Thymus (tissue), 14 donors: ENCODE measurements at places on chromosomes 11 and 22.

GRCh38 chr22:40348025-40348658 lies 1.8 kb downstream of the ADSL start:
- DNase-seq: no peak

- DNase-seq: no peak
Observed at GRCh38 chr22:38614332-38615063, 41.7 kb downstream of the FAM227A start.

GRCh38 chr11:131506348-131506747 lies 135.9 kb downstream of the NTM start:
- DNase-seq: no peak

- DNase-seq: no peak
Observed at GRCh38 chr22:42179616-42180015, 49.0 kb upstream of the CYP2D6 start.

DNA sequence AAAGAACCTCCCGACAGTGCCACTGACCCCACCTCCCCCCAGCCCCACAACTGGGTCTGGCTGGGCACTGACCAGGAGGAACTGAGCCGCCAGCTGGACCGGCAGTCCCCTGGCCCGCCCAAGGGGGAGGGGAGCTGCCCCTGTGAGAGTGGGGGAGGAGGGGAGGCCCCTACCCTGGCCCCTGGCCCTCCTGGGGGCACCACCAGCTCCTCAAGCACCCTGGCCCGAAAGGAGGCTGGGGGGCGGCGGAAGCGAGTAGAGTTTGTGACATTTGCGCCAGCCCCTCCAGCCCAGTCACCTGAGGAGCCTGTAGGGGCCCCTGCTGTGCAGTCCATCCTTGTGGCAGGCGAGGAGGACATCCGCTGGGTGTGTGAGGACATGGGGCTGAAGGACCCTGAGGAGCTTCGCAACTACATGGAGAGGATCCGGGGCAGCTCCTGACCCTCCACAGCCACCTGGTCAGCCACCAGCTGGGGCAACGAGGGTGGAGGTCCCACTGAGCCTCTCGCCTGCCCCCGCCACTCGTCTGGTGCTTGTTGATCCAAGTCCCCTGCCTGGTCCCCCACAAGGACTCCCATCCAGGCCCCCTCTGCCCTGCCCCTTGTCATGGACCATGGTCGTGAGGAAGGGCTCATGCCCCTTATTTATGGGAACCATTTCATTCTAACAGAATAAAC lies 12.3 kb downstream of the TMEM132A start:
- DNase-seq: no peak

- DNase-seq: no peak
Observed at GRCh38 chr22:24855794-24856193, 49.8 kb downstream of the SGSM1 start.

DNA sequence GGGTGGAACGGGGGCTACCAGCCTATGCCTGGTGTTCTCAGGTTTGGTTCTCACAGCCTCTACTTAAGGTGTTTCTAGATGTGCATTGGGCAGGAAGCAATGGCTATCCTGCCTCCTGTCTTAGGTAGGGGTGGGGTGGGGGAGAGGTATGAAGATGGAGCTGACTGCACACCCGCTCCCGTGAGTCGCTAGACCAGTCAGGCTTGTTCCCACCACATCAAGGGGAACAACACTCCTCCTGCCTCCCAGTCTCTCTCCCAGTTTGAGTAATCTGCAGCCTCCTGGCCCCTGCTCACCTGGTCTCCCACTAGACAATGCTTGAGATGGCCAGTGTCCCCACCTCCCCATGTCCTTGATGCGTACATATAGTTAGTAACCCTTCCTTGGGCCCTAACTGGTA lies 79.3 kb upstream of the TENM4 start:
- no peak for DNase-seq

DNA sequence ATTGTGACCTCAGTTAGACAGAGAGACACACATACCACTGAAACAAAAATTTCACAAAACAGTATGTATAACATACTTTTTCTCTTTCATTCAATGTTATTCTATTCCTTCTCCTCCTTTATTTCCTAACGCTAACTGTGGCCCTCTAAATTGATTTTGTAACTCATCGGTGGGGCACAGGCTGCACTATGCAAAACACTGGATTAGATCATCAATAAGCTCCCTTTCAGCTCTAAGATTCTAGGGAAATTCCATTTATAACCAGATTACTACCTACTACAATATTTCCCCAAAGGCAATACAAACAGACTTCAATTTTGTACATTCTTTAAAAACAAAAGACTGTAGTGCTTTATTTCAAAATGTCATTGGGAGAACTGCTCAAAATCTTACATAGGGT lies 6.1 kb downstream of the FJX1 start:
- no peak for DNase-seq

DNA sequence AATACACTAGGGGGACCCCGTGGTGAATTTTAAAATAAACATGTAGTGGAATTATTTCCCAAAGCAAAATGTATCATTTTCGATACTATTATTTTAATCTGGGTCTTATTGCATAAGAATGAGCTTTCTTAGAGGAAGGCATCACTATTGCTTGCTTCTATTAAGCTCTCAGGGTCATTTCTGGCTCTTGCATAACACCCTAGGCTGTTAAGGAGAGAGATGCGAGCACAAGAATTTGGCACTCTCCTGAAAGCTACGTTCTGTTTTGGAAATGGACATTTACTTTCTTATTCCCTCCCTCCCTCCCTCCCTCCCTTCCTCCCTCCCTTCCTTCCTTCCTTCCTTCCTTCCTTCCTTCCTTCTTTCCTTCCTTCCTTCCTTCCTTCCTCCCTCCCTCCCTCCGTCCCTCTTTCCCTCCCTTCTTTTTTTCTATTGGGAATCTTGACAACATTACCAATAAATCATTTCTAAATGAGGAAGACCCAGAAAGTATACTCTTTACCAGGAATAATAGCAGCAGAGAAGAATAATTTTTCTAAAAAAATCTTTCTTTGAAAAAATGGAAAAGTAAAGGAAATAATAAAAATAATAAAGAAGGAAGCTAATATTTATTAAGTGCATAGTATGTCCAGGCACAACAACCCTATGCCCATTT lies 83.6 kb upstream of the BDNF start:
- DNase-seq: no peak

DNA sequence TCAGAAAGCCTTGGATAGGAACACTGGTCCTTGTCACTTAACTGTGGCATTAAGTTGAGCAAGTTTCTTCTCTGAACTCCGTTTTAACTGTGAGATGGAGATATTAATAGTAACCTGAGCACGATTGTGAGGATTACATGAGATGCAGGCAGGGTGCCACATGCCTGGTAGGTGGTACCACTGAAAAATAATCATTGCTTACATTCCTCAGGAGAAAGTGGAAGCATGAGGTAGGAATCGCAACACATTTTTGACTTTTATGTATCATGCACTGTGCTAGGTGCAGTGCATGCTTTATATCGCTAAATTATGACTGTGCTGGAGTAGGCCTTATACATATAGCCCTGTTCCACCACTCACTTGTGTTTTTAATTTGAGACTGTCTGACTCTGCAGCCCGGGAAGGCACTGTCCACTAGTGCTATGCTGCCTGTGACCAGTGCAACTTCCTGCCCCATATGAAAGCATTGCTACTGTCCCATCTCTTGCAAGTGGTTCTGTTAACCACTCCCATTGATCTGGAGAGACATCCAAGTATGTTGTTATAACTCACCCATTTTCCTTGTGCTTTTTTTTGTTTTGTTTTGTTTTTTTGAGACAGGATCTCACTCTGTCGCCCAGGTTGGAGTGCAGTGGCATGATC lies 1.0 kb downstream of the UQCR10 start:
- DNase-seq: no peak

DNA sequence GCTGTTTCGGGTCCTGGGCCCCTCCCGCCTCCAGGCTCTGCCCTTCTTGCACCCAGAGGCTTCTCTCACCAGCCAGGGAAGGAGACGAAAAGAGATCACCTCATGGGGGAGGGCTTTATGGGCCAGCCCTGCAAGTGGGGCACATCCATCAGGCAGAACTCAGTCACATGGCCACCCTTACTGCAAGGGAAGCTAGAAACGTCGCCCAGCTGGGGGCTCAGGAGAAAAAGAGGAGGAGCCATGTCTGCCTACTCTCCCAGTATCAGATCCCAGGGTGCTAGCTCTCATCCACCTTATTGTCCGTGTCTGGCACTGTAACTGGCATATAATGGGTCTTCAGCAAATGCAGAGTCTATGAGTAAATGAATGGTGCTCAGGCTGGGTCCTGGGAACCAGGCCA lies 24.2 kb downstream of the MFNG start:
- no peak for DNase-seq

DNA sequence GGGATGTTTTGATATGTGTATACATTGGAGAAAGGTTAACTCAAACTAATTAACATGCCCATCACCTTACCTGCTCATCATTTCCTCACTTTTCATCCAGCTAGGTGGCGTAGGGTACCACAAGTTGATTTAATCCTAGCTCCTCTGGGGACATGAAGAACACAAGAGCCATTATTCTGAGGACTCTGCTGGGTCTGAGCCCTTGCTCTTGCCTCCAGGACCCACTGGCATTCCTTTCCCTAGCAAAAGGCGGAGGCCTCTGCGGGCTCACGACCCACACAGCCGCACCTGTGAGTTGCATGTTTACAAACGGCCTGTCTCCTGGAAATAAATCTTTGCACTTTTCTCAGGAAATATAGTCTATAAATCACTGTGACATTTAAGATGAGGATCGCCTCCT lies 871.9 kb downstream of the TBC1D22A start:
- no peak for DNase-seq

DNA sequence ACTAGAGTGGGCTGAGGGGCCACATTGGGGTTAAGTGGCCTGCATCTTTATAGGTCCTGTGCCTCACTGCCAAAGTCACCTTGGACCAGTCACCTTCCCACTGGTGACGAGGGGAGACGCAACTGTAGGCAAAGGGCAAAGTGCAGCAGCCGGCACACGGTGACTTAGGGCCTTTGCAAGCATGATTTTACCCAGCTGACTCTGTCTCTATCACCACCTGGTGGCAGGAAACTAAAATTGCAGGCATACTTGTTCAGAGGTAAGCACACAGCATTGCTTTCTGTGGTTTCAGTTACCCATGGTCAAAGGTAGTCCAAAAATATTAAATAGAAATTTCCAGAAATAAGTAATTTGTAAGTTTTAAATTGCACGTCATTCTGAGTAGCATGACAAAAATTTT lies 1164.4 kb downstream of the BRD1 start:
- DNase-seq: no peak

DNA sequence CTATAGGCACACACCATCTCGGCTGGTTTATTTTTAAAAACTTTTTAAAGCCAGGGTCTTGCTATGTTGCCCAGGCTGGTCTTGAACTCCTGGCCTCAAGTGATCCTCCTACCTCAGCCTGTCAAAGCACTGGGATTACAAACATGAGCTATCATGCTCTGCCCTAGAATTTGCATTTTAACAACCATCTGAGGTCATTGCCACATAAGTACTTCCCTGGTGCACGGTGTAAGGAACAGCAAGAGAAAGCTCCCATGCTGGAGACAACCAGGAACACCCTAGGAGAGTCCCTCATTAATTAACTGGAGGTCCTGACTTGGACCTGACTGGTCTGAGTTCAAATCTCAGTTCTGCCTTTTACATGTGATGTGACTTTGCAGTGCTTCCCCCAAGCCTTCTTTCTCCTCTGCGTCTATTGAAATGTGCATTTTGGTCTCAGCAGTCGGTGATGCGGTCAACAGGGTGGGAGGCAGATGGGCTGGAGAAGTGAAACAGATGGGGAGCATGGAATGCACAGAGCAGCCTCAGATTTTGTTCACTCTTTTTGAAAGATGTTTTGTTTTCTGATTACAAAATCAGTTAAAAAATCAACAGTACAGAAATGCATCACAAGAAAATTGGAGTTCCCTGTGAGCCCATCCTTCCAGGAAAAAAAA lies 146.5 kb downstream of the MYO18B start:
- DNase-seq: no peak

- DNase-seq: no peak
Observed at GRCh38 chr22:45008186-45008681, 1.6 kb downstream of the PHF21B start.

DNA sequence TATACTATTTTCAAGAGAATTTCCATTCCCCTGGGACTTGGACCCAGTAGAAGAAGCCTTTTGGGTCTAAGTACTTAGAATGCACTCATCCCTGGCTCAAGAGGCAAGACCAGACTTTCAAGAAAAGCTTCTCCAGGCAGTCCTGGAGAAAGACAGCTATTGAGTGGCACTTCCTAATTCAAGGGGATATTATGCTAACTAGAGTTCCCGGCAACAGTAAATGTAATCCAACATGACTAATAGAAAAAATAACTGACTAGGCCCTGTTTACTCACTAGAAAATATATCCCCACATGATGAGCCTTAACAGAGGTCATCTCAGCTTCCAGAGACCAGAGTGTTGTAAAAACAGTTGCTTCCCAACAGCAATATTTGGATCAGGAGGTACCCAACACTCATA lies 47.2 kb upstream of the AKIP1 start:
- no peak for DNase-seq

DNA sequence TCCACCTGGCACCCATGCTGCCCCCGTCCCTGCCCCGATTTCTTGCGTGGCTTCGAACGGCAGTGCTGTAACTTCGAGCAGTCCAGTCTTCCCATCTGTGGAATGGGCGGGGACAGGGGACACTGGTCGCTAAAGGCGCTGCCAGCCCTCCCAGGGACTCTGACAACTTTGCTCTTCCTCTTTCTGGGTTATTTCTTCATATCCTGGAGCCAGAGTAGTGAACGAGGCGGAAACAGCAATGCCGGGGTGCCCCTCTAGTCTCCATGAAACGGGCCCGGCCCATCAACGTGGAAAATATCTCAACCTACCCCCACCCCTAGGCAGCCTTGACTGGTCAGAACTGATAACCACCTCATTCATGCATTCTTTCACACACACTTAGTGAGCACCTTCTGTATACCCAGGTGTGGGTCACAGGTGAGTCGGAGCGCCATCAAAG lies 42.8 kb downstream of the TRIOBP start:
- DNase-seq: no peak

DNA sequence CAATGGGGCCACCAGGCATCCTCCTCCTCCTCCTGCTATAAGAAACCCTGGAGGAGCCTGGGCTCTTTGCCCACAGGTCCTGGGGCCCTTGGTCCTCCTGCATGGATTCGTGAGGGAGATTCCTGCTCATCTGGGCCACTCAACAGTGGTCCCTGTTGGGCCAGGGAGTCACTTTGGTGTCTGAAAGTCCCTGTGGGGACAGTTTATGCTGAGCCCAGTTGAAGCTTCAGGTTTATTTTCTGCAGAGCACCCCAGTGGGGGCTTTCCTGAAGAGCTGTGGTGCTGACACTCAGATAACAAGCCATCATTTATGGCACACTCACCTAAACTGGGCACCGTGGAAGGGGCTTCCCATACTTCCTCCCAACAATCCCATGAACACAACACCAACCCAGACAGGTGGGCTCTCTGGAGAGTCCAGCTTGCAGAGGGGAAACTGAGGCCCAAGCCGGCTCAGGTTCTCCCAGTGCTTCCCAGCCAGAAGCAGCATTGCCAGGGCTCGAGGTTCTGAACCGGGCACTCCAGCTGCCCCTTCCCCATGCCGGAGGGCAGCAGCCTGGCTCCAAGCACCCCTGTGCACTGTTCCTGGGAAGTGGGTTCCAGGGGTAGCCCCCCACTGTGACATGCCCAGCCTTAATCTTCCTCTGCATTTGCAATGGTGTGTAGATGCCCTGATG lies 91.3 kb downstream of the MYEOV start:
- DNase-seq: no peak

- no peak for DNase-seq
Observed at GRCh38 chr11:17162376-17162775, 45.4 kb downstream of the PIK3C2A start.

GRCh38 chr11:95306801-95307200 lies 75.8 kb upstream of the SESN3 start:
- DNase-seq: no peak

- DNase-seq: no peak
Observed at GRCh38 chr11:20050551-20051333, 109.5 kb downstream of the DBX1 start.
